Urinary bladder (tissue), 4 donors: ENCODE measurements at places on chromosomes 6 and 20. TPM values are rescaled to one million over a fixed set of nuclear protein-coding genes. Genes with fewer than 3 reads are reported as not detected.

DNA sequence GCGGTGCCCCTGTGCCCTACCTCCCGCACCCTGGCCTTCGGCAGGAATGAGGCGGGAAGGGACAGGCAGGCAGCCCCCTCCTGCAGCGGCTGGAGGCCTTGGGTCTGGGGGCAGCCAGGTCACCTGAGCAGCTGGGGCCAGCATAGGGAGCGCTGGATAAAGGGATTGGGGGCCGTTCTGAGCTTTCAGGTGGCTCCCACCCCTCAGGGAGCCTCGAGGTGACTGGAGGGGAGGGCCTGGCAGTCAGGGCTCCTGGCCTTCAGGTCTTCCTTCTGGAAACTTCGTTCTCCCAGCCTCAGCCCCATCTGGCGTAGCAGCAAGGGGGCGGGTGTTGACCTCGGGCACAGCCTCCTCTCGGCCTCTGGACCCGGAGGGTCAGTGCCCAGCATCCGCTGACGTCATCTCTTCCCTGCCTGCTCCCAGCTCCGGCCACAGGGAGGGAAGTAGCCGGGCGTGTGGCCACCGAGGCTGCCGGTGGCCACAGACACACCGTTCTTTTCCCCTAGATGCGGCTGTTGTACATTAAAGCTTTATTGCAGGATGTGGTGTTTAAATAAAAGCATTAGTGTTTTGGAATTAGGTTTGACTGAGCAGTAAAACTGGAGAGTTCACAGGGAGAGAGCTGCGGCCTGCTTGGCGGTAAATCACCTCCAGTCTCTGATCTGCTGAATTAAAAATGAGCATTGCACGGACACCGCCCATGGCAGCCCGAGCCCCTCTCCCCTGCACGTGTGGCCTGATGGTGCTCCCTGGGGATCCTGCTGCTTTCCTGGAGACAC is 80.0 kb upstream of the GATA5 start:
- DNase-seq: no peak

Gene SLC16A10
- 0.49 TPM for polyA plus RNA-seq

DNA sequence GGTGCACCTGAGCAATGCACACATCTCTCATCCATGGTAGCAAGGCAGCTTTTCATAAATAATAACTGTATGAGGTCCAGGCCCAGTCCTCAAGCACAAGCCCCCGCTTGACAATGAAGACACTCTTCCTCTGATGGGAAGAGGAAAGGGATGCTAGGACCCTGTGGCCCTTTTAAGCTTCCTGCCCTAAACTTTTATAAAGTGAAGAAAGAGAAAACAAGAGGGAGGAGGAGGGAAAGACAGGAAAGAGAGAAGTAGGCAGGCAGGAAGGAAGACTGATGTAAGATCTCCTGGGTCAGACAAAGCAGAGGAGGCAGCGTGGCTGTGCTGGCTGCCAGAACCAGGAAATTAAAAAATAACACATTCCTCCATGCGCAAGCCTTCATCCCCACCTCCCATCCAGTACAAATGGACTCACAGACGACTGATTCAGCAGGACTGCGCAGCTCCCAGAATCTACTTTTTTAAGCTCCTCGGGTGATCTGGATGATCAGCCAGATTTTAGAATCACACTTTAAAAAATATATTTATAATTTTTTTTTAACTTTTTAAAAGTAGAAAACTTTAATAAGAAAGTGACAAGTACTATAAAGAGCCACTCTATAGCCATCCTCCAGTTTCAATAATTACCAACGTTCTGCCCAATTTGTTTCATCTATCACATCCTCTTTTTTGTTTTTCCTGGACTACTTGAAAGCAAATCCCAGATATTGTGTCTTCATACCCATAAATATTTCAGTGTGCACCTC is 16.5 kb downstream of the TNFAIP3 start:
- no peak for DNase-seq

GRCh38 chr6:169372589-169372988 is 118.9 kb upstream of the THBS2 start:
- DNase-seq: no peak

GRCh38 chr20:17885544-17885943 is 83.0 kb downstream of the SNX5 start:
- no peak for DNase-seq

DNA sequence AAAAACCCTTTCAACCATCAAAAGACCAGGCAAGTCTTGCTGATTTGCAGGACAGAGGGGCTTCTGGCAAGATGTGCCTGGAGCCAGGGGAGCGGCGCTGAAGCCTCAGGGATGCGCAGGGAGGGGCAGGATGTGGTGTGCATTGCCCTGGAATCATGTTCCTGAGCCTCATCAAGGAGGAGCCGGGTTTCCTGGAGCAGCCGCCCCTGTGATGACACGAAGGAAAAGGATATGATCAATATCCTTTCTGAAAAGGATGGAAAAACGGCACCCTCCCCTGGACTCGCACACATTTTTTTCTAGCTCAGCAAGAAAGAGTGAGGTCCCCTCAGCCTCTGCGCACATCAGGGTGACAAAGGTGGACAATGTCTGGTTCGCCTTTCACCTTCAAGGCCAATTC is 173.1 kb upstream of the SSTR4 start:
- DNase-seq: no peak

DNA sequence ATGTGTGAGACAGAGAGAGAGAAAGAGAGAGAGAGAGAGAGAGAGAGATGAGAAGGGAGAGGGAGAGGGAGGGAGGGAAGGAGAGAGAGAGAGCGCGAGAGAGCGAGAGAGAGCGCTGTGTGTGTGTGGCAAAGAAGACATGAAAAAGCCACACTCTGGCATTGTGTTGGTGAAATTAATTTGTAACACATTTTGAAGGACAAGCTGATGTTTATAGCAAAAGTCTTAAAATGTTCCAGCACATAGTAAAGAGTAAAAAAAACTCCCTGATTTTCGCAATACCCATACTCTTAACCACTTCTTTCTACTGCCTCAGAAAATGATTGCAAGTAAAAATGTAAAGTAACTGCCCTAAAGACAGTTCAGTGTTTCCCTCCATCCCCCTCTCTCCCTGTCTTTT is 56.7 kb downstream of the SLC22A1 start:
- DNase-seq: no peak

Gene SOBP
- 15.3 TPM for polyA plus RNA-seq

DNA sequence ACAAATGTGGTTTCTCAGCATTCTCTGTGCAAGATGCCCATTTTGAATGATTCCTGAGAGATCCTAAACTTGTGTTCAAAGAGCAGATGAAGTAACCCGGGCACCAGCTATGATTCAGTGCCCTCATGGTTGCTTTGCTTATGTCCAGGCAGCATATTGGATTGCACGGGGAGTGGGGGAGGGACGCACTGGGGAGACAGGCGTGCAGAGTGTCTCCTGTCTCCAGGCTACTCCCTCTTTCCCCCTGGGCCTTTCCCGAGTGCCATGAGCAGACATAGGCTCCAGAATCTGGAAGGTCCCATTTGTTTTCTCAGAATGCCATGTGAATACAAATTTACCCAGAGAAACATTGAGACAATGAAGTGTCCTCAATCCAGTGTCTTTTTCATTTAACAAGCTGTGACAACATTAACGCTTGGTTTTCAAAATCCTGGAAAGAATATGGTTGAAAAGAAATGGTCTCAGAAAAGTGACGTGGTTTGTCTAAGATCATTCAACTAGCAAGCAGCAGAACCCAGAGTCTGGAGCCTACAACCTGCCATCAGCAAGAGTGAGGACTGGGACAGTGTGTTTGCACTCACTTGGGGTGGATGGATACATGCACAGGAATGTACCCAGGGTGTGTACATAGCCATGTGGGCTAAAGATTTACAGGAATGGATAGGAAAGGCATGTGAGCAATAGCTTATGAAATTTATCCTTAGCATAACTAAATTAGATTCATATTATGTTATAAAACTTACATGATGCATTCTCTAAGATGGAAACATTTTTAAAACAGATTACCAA is 4.2 kb downstream of the SYNDIG1 start:
- no peak for DNase-seq

- DNase-seq: no peak
Observed at GRCh38 chr6:135274561-135275293, 93.6 kb downstream of the MYB start.

Gene ID4
- 50.2 TPM for polyA plus RNA-seq

Gene CHRNA4
- polyA plus RNA-seq: not detected

Gene KIAA0408
- 14.9 TPM for polyA plus RNA-seq

DNA sequence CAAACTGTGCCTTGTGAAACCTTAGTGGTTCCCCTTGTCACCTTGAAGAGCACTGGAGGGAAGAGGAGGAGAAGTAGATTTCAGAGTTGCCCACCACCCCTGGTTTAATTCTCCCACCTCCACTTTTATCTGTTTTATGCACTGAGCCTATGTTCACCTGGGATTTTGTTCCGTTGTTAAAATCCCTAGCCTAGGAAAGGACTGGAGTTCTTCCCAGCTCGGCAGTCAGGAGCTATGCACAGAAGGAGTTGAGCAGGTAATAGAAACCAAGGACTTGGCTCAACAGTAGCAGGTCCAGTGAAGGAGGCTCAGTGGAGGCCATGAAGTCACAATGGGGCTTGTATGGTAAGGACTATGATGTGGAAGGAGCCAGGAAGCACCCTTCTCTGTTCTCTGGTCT is 290.3 kb upstream of the PRND start:
- no peak for DNase-seq

Gene LRRC73
- polyA plus RNA-seq: 0.24 TPM

DNA sequence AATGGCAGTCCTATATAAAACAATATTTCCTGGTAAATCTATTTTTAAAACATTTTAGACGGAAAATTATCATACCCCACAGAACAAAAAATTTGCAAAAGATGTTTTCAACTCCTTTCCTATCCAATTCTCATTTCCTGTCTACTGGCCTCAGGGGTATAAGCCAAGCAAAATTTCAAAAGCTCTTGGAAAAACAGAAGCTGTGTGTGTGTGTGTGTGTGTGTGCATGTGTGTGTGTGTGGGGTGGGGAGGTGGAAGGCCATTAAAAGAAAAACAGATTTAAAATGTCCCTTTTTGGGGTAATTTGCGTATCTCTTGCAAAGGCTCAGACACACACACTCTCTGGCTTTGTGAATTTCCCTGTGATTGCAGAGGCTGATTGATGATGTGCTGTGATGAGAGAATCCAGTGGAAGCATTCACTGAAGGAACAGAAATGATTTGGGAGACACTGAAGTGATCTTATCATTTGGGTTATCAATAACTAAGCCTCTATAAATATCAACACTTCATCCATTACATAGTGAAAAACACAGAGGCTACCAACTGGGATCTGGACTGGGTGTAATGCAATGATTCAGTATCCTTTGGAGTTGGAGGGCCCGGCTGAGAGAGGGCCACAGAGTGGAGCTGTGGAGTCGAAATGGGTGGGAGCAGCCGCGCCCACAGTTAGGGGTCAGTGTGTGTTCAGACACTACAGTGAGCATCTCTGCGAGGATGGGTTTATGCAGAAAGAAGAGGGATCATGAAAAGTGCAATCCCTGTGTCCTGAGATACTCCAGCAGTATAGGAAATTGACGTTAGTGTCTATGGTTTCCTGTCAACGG is 106.8 kb upstream of the PREP start:
- DNase-seq: no peak
